Left kidney (tissue), 8 donors: ENCODE measurements at places on chromosomes 1 and 21.

- DNase-seq: no peak
Observed at GRCh38 chr1:116015679-116016078, 39.4 kb downstream of the SLC22A15 start.

- DNase-seq: no peak
Observed at GRCh38 chr1:218656301-218657037, 311.3 kb downstream of the TGFB2 start.

DNA sequence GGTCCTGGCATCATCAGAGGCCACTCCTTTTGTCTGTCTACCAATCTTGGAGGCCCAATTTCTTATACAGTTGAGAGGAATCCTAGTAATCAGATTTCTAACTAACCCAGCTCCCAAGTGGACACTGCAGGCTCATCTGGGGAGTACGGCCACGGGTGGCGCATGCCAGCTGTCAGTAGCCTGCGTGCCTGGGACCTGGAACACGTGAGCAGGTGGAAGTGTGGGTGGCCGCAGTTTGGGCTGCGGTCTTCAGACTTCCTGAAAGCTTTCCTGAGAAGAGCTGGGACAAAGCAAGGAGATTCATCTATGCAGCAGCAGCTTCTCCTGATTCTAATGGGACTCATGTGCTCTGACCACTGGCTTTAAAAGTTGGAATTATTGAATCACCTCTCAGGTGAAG is 12.4 kb downstream of the ADORA3 start:
- DNase-seq: no peak

DNA sequence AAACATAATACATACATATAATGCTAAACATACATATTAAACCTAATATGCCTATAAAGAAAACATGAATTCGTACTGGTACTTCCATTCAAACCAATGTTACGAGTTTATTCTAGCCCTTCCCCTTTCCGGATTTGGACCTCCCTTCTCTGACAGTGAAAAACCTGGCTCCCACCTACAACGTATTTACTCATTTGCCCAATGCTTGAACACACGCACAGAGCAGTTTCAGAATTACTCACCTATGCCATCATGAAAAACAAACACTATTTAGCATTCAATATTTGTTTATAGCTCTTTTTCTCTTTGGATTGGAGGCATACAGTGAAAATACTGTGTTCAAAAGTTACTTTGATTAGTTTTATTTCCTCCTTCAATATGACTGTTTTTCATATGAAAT is 204.4 kb downstream of the LMX1A start:
- no peak for DNase-seq

- DNase-seq: no peak
Observed at GRCh38 chr1:65650682-65651081, 142.0 kb upstream of the PDE4B start.

- DNase-seq: no peak
Observed at GRCh38 chr1:107162745-107163144, 21.9 kb downstream of the NTNG1 start.

DNA sequence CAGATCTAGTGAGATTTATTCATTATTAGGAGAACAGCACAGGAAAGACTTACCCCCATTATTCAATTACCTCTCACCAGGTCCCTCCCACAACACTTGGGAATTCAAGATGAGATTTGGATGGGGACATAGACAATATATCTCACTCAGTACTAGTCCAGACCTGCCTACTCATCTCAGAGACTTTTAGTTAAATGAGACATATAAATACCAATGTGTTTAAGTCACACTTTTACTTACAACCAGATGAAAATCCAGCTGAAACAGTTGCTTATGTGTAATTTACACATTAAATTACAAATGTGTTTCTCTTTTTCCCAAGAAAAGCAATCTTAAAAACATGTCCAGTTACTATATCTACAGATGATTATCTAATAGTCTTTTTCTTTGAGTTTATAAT is 1145.6 kb downstream of the KCNT2 start:
- DNase-seq: no peak

DNA sequence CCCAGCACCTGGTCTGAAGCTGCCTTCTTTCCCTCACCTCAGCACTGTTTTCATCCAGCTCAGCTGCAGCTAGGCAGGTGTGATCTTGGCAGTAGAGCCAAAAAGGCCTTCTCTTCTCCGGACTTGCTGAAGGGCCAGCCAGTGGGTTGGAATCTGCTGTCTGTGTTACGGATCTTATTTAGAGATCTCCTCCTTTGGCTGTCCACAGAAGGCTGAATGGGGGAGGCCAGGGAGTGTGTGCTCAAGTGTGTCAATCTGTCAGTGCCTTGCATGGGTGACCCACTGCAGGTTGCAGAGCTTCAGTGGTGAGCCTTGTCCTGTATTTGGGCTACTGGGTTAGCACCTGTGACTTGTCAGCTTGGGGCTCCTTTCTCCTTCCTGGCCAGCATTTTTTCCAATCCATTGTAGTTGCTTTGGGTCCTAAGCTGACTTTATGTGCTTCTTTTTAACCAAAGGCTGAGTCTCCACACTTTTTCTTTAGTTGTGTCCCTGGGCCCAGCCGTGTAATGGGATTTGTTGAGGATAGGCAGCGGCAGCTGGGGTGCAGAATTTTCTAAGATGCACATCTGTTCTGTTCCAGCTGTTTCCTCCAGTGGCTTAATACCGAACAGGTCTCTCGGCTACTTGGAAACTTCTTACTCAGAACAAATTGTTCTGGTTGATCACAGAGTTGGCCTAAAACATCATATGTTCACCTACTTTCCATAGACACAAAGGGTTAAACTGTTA is 126.8 kb downstream of the PEX14 start:
- no peak for DNase-seq

- no peak for DNase-seq
Observed at GRCh38 chr1:197235355-197235754, 32.7 kb upstream of the CRB1 start.

DNA sequence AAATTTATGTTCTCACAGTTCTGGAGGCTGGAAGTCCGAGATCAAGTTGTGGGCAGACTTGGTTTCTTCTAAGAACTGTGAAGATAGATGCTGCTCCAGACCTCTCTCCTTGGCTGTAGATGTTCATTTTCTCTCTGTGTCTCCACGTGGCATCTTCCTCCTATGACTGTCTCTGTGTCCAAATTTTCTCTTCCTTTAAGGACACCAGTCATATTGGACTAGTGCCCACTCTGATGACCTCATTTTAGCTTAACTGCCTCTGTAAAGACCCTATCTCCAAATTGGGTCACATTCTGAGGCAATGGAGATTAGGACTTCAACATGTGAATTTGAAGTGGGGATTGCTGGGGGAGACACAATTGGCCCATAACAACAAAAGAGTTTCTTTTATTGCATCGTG is 125.3 kb upstream of the ETS2 start:
- DNase-seq: no peak

DNA sequence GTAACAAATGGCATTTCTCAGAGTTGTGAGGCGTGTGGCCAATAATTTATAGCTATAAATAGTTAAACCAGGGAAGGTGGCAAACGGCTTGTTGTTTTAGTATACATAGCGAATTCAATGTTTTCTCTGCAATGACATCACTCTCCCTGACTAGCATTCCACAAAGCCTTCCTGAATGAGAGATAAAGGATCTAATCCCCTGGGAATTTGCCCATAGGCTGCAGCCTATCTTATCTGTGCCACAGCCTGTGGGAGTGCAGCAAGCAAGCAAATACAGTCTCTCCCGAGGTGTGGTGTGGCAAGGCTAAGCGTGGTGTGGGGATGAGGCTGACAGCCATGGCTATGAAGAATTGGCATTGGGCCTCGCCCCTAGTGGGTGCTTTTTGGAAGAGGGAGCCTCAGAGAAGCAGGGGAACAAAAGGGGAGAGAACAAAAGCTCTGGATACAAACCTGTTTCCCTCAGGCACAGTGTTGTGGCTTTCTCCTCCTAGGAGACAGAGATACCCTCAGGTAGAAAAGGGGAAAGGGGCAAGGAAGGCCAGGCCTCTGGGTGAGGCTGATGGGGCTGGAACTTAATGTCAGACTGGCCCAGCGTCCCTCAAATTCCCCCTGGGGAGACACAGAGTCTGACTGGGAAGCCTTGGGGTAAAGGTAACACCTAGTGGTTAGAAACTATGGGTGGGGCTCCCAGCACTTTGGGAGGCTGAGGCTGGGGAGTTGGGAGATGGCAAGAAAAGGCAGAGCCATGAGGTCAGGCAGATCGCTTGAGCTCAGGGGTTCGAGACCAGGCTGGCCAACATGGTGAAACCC is 8.9 kb downstream of the TAGLN2 start:
- no peak for DNase-seq

DNA sequence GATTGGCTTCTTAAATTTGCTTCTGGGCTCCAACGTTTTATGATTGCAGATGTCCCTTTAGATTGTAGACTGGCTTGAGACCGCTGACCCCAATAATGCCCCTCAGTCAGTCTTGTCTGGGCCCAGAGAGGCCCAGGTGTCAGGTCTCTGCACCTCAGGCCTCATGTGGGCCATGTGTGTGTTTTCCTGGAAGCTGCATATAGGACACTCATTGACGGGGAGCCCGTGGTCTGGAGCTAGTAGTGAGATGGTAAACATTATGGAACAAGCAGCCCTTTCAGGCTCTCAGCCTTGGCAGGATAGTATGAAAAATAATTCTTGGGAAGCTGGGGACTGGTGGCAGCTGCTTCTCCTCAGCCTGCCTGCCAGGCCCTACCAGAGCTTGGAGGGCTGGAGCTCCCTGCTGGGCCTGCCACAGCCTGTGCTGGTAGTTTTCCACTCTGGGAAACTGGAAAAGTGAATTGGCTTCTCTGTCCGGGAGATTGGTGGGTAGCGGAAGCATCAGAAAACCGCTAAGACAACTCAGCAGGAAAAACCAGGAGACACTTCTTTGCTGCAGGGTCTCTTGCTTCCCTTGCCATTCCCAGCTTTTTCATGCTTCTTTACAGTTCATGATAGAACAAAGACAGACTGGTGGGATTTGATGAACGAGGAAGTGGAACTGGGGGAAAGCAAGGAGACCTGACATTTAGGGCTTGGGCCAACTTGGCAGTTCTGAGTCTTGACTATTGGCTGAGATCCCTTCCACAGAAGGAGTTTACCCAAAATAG is 57.8 kb upstream of the HSD17B7 start:
- no peak for DNase-seq

DNA sequence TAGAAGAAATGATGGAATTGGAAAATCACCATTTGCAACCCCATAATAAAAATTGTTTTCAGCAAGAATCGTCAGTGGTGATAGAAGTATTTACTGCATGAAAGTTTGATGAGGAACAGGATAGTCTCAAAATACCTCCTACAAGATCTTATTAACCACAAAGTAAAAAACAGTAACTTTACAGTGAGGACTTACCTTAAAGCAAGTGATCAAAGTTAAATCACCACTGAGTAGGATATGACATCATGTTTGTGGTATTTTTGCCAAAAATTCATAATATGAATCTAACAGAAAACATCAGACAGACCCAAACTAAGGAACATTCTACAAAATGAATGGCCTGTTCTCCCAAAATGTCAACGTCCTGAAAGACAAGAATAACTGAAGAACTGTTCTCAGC is 19.9 kb downstream of the ALDH9A1 start:
- no peak for DNase-seq

DNA sequence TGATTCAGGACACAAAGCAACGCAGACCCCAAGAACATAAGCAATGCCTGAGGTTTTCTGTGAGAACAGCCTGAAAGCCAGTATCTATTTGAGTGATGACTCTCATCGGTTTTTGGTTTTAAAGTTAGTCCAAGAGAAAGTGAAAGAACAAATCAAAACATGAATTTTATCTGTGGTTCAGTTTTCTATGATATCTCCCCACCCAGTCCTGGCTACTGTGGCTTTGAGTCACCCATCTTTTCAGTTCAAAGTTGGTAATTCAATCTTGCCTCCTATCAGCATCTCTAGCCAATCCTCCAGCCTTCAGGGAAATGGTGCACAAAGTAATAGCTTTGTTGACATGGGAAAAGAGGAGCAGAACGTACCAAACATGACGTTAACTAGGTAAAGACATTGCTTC is 40.5 kb upstream of the KRTAP19-8 start:
- DNase-seq: no peak

DNA sequence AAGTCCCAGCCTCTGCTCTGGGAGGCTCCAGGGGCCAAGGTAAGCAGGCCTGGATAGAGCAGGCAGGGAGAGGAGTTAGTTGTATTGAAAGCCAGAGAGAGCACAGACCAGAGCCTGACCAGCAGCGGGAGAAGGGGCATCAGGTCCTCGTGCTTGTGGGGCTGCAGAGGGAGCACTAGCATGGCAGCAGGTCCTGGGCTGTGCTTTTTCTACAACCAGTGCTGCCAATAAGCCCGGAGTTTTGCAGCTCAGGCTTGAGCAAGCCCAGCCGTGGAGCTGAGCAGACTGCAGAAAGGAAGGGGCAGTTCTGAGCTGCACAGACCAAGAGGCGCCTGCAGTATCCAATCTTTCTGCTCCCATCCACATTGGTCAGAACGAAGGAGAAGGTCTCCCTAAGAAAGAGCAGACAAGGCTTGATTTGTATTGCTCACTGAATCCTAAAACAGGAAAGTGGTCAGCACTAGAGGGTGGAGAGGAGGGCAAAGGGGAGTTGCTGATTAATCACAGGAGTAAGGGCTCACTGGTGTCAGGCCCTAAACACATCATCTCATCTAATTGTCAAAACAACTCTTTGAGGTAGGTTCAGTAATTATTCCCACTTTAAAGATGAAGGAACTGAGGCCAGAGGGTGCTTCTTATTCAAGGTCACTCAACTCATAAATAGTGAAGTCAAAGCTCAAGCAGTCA is 2.7 kb downstream of the DENND2D start:
- no peak for DNase-seq
